Motor neuron (in vitro differentiated cells): ENCODE measurements at places on chromosomes 5 and 9. TPM values are rescaled to one million over a fixed set of nuclear protein-coding genes. Genes with fewer than 3 reads are reported as not detected.

WWC1 gene
- 9.8 and 14.7 TPM in 2 replicates for total RNA-seq

SAXO1 gene
- 0.22 and 0.38 TPM in 2 replicates for total RNA-seq

CCL19 gene
- total RNA-seq, result not detected in 2 replicates

SLC6A18 gene
- not detected in 2 replicates for total RNA-seq

PRUNE2 gene
- 16.5 and 17.1 TPM in 2 replicates for total RNA-seq

IGFBPL1 gene
- total RNA-seq, result 3.8 and 4.7 TPM in 2 replicates

COX7C gene
- 1,034 and 1,035 TPM in 2 replicates for total RNA-seq

GARIN3 gene
- total RNA-seq, result 0.47 and 0.49 TPM in 2 replicates
